Nephron progenitor cell (in vitro differentiated cells): ENCODE measurements at places on chromosomes 4 and X.

DNA sequence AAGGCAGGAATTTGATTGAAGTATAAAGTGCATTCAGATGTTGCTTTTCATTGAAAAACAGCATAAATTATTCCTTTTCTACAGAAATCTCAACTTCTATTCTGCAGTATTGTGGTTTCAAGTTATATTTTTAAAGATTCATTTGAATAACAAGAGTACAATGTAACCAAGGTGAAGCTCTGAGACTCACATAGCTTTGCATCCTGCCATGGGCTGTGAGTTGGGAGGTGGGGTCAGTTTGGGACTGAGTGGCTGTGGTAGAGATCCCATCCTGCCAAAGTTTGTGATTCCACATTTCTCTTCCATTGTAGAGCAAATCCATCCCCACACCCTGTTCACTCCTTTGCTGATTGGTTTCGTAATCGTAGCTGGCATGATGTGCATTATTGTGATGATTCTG is 69.2 kb downstream of the KIT start:
- no peak for DNase-seq

DNA sequence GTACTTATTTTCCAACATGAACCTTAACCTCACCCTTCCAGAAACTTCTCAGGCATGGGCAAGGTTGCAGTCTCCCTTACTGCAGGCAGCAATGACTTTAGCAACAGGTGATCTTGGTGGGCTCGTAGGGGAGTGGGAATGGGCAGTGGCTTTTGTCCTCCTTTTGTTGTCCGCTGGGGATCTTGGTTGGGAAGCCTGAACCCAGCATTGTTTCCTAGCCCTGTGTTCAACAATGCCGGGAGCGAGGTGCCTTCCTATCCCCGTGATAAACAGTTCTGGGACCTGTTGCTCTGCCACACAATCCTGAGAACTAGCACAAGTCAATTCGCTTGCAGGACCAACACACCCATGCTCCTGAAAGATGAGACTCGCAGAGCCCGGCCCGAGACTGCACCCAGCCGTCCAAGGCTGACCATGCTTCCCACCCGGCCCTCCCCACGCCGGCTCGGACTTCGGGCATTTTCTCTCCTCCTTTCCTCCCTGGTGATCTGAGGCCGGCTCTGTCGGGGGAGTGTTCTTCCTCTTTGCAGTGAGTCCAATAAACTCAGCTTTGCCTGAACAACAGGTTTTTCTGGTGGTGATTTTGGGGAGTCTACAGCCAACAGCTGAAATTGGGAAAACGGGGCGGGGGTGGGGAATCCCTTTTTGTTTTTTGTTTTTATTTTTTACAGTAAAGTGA is 20.2 kb downstream of the IRAK1 start:
- DNase-seq = no peak

GRCh38 chrX:29518100-29518499 is 697.3 kb upstream of the MAGEB2 start:
- DNase-seq = no peak

- DNase-seq = no peak
Observed at GRCh38 chr4:109665783-109666485, 37.3 kb downstream of the CASP6 start.

GRCh38 chr4:150231107-150231770 is 153.0 kb downstream of the DCLK2 start:
- no peak for DNase-seq

DNA sequence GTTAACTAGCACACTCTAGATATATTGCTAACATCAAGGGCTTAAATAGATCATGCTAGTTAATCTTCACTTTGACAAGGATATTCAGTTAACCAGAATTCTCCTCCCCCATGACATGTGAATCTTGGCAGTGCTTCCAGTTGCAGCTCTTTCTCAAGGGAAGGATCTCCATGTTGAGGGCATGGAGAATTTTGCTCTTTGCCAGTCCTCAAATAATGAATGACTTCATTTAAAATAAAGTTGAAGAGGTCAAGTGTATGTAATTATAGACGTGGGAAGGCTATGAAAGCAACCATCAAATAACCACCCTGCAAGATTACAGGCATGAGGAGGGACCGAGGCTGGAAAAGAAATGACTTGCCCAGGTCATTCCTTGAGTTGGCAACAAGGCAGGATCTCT is 87.3 kb upstream of the CPEB2 start:
- DNase-seq = no peak
